Neural crest cell (in vitro differentiated cells): ENCODE measurements at places on chromosomes 1 and 21. TPM values are rescaled to one million over a fixed set of nuclear protein-coding genes. Genes with fewer than 3 reads are reported as not detected.

DNA sequence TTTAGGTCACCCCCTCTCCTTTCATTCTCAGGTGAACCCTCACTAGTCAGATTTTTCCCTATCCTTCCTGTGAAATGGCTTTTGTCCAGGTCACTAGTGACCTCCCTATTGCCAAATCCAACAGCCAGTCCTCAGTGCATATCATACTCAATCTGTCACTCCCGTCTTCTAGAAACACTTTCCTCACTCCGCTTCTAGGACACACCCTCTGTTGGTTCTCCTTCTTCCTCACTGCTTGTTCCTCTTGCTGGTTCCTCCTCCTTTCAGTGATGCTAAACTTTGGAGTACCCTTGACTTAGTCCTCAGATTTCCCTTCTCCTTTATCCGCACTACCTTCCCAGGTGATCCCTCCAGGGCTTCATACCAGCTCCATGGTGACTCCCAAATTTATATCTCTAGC lies 94.3 kb downstream of the RNF220 start:
- DNase-seq: no peak

SH3GLB1 gene
- total RNA-seq: 51.9 and 55.3 TPM in 2 replicates

- peak; percentile 33 for DNase-seq
Measured at GRCh38 chr1:33182401-33182841, 578 bp upstream of the TRIM62 start.

DNA sequence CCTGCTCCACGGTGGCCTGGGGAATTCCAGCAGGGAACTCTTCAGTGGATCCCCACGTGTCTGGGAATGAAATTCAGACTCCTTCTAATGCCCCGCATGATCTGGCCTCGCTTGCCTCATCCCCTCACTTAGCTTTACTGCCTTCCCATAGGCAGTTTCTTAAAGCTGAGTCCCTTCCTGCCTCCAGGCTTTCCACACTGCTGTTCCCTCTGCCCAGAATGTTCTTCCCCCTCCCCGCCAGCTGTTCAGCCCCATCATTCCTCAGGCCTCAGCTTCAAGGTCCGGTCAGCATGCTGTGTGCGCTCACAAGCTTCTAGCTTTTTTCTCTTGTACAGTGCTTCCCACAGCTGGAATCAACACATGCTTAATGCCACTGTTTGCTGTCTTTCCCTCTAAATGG lies 54.9 kb upstream of the WASF2 start:
- DNase-seq: no peak

DNA sequence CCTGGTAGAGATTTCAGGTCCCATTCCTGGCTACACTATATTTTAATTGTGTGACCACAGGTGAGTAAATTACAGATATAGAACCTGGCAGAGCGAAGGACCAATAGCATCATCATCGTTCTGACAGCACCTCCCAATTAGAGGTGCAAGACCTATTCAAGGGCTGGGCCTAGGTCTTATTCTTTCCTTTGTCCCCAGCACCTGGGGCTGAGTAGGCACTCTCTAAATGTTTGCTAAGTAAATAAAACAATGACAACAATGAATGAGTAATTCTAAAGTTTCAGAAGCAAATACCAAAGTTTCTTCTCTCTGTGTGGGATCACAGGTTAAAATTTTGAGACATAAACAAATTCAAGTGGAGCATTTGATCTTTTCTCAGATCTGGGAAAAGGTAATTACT lies 32.7 kb downstream of the BEND5 start:
- DNase-seq: no peak

SPOCD1 gene
- 0.56 and 0.61 TPM in 2 replicates for total RNA-seq

GRCh38 chr1:15727866-15728534 lies 8.1 kb upstream of the SLC25A34 start:
- DNase-seq: no peak

- no peak for DNase-seq
Measured at GRCh38 chr1:32250893-32251716, at the start of gene LCK. TSS of gene LCK (plus strand) at chr1:32251265. CDS start at chr1:32274330, 23,065 bp downstream.

DNA sequence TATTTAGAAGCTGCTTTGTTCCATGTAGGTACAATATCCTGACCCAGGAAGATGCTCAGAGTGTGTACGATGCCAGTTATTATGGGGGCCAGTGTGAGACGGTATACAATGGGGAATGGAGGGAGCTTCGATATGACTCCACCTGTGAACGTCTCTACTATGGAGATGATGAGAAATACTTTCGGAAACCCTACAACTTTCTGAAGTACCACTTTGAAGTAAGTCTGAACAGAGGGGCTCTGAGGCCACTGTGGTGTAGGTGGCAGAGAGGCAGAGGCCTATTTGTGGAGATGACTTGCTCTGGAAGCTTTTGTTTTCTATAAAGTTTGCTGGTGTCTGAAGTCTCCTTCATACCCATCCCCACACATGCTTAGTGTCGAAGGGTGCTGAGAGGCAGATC lies 26.8 kb downstream of the C8A start:
- DNase-seq: no peak

ZMYND12 gene
- total RNA-seq: 0.61 and 0.68 TPM in 2 replicates

DNA sequence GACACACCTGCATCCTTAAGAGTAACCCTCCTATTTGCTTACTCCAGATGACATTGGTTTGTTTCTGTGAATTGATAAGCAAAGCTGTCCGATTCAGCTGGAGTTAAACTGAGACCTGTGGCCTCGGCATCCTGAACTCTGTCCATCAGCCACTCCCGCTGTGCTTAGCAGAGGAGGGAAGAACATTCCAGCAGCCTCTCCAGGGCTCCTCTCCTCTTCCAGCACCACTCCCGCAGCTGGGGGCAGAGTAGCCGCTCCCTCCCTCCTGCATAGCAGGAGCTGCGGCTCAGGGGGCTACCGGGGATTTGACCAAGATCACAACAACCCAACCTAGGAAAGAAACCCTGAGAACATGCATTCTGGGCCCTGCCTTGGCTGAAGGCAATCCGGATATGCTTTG lies 8.8 kb downstream of the LRRC38 start:
- no peak for DNase-seq
